ENCODE measurements at places on chromosomes 1 and 21. TPM values are rescaled to one million over a fixed set of nuclear protein-coding genes. Genes with fewer than 3 reads are reported as not detected.

DNA sequence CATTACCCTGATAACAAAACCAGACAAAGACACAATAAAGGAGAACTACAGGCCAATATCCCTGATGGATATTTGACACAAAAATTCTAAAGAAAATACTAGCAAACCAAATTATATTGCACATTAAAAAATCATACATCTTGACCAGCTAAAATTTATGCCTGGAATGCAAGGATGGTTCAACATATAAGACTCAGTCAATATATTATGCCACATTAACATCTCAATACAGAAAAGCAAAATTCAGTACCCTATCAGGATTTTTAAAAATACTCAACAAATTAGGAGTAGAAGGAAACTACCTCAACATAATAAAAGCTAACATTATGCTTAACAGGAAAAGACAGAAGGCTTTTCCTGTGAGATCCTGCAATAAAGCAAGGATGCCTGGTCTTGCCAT is 177.1 kb downstream of the MAGI3 start:
- no peaks in the 10 kb centered on the region for H3K4me1 ChIP-seq
- no peaks in the 10 kb centered on the region for H3K36me3 ChIP-seq
- no peak for DNase-seq
- H3K27me3 ChIP-seq, result no peaks in the 10 kb centered on the region

GRCh38 chr1:183039985-183040447 is 16.8 kb downstream of the LAMC1 start:
- H3K27me3 ChIP-seq, result no peaks in the 10 kb centered on the region
- H3K36me3 ChIP-seq, result no peaks in the 10 kb centered on the region
- H3K4me3 ChIP-seq, result no peak overlapping the region

The LCK gene
- 0.93 TPM for total RNA-seq

DNA sequence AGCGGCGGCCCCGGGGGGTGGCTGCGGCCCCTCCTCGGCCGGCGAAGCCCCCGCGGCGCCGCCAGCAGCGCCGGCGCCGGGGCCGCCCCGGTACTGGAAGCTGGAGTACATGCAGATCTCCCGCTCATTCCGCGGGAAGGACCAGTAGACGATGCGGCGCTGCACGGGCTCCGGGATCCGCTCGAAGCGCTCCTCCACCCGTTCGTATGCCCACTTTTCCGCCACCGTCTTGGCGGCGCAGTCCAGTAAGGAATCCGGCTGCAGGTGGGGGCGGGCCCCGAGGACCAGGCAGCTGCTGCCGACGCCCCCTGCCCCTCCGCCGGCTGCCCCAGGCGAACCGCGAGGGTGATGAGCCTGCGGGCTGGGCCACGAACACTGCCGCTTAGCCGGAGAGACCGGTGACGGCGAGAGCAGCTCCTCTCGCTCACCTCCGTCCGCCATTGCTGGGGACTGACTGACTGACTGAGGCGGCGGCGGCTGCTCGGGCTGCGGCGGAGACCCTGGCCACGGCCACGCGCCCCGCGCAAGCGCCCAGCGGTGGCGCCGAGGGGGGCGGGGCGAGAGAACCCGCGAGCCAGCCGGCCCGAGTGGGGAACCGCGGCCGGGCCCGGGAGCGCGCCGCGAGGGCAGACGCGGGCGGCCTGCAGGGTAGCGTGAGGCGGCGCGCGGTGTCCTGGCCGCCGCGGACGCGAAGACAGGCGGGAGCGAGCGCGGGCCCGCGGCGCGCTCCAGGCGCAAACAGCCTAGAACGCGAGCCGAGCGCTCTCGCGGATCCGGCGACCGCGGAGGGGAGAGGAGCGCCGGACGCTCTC is at the start of gene ZSWIM5:
Gene ZSWIM5, minus strand, starts transcription at position 696 of the 812 bp plus-strand sequence. Its CDS starts 255 bp downstream, at position 441.
- peak within 1 kb of the TSS; percentile 61 for H3K4me3 ChIP-seq
- DNase-seq, result peak; percentile 63
- no peaks in the 10 kb centered on the region for H3K27me3 ChIP-seq
- no peaks in the 10 kb centered on the region for H3K36me3 ChIP-seq

The TNFRSF18 gene
- not detected for total RNA-seq

GRCh38 chr1:155976062-155976912 is 2.1 kb downstream of the ARHGEF2 start:
- H3K27me3 ChIP-seq, result no peaks in the 10 kb centered on the region
- H3K27ac ChIP-seq, result peak overlapping the region; percentile 80
- H3K36me3 ChIP-seq, result no peaks in the 10 kb centered on the region
- peaks cover 24% of the 10 kb centered on the region for H3K4me1 ChIP-seq
- peak; percentile 80 for DNase-seq
- H3K4me3 ChIP-seq, result no peak overlapping the region

The BGLAP gene
- total RNA-seq, result 0.75 TPM

The ERICH3 gene
- total RNA-seq, result 0.08 TPM

GRCh38 chr1:159071970-159072582 is 4.5 kb downstream of the AIM2 start:
- H3K36me3 ChIP-seq, result no peaks in the 10 kb centered on the region
- no peak overlapping the region for H3K4me3 ChIP-seq
- no peaks in the 10 kb centered on the region for H3K4me1 ChIP-seq

The PRRX1 gene
- total RNA-seq, result 0.25 TPM

DNA sequence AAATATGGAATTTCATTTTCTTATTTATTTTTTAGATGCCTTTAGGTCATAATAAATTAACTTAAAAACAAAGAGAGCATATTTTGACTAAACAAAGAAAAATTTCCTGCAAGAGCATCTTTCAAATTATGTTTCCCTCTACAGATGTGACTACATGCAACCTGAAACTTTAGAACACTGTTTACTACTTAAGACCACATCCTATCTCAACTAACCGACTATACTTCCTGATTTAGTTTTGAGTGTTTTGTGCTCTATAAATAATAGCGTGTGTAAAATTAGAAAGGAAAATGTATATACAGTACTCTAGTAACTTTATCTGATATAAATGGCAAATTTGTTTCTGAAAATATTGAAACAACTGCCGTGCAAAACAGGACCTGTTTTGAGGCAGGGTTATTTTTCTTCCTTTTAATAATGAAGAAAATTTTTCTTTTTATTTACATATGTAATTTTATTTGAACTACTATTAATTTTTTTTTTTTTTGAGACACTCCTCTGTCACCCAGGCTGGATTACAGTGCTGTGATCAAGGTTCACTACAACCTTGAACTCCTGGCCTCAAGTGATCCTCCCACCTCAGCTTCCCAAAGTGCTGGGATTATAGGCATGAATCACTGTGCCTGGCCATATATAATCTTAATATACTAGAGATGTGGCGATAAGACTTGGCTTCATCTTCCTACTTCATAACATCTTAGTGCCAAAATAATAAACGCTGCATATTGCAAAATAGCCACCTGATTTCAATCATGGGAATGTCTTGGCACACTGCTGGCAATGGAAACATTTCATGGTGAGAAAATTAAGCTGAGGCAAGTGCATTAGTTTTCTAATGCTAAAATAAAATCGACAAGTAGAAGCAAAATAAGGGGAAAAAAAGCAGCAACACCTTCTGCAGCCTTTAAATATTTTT is 12.3 kb downstream of the ZRANB2 start:
- H3K4me3 ChIP-seq, result no peak overlapping the region
- peaks cover 80% of the 10 kb centered on the region for H3K36me3 ChIP-seq
- no peak overlapping the region for H3K27ac ChIP-seq
- no peak for DNase-seq

- no peaks in the 10 kb centered on the region for H3K4me1 ChIP-seq
- H3K27me3 ChIP-seq, result no peaks in the 10 kb centered on the region
- no peak overlapping the region for H3K4me3 ChIP-seq
- no peak overlapping the region for H3K27ac ChIP-seq
- no peaks in the 10 kb centered on the region for H3K36me3 ChIP-seq
These were observed 155.5 kb downstream of the OMA1 start for GRCh38 chr1:58391056-58391455.

GRCh38 chr1:156728599-156729462 is at the start of gene ISG20L2:
ISG20L2 (minus strand) TSS chr1:156728766; CDS start chr1:156727652, 1,114 bp downstream.
- peak within 1 kb of the TSS; percentile 99 for H3K4me3 ChIP-seq
- peaks cover 5% of the 10 kb centered on the region for H3K36me3 ChIP-seq
- no peaks in the 10 kb centered on the region for H3K27me3 ChIP-seq
- H3K4me1 ChIP-seq, result peaks cover 35% of the 10 kb centered on the region
- H3K27ac ChIP-seq, result peak within 1 kb of the TSS; percentile 89
- peak; percentile 89 for DNase-seq

The LCE2B gene
- total RNA-seq, result not detected

DNA sequence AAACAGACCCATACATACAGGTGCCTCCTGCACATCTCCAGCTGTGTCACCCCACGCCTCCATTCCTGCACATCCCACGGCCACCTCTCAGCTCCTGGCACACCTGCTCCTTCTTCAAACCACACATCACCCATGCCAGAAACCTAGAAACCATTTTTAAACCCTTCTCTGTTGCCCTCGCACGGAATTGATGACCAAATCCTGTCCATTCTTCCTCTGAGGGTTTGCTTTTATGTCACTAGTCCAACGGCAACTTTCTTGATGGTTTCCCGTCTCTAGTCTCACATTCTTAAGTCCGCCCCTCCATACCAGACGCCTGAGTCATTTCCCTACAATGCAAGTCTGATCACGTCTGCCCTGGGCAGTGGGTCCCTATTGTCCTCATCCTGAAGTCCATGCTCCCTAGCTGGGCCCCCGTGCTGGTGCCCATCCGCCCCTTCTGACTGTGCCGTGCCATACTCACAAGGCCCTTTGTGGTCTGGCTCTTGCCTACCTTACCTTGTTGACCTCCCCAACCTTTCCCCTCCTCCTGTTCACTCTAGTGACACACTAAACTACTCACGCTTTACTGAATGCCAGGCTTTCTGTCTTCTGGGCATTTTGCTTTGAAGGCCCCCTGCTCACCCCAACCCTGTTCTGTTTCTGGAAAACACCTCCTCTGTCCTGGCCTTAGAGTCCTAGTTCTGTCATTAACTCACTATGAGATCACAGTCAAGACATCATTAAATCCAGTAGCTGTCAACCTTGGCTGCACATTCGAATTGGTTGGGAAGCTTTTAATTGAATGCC is 17.6 kb downstream of the SLC2A1 start:
- H3K27ac ChIP-seq, result no peak overlapping the region
- DNase-seq, result no peak
- H3K27me3 ChIP-seq, result no peaks in the 10 kb centered on the region
- peaks cover 2% of the 10 kb centered on the region for H3K4me1 ChIP-seq
- H3K4me3 ChIP-seq, result no peak overlapping the region

DNA sequence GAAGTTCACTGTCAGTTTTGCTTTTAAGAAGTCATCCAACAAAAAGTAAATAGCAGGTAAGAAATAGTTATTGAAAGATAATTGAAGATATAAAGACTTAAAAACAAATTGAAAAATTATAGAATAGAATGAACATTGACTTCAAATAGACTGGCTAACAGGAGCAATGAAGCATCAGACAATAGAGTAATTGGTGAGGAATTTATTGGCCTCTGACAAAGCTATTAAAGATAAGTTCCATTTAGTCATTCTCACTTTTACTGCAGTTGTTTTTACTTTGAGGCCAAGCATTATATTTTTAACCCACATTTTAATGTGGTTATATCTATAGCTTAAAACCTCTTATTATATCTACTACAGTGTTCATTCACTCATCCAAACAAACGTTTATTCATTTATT is 228.8 kb upstream of the ADGRL2 start:
- H3K4me3 ChIP-seq, result no peak overlapping the region
- H3K4me1 ChIP-seq, result no peaks in the 10 kb centered on the region
- DNase-seq, result no peak

- no peak overlapping the region for H3K27ac ChIP-seq
- H3K4me1 ChIP-seq, result no peaks in the 10 kb centered on the region
- H3K36me3 ChIP-seq, result no peaks in the 10 kb centered on the region
- H3K4me3 ChIP-seq, result no peak overlapping the region
- DNase-seq, result no peak
- H3K27me3 ChIP-seq, result no peaks in the 10 kb centered on the region
These were observed 161.2 kb upstream of the NFIA start for GRCh38 chr1:60921175-60921574.

GRCh38 chr1:2451741-2452140 is 24.3 kb upstream of the PLCH2 start:
- H3K4me1 ChIP-seq, result no peaks in the 10 kb centered on the region
- H3K36me3 ChIP-seq, result no peaks in the 10 kb centered on the region
- no peak overlapping the region for H3K27ac ChIP-seq
- H3K4me3 ChIP-seq, result no peak overlapping the region
- no peak for DNase-seq

GRCh38 chr1:153734396-153735089 is 6.7 kb downstream of the INTS3 start:
- H3K36me3 ChIP-seq, result peaks cover 4% of the 10 kb centered on the region
- peaks cover 3% of the 10 kb centered on the region for H3K4me1 ChIP-seq
- no peaks in the 10 kb centered on the region for H3K27me3 ChIP-seq

The SLAMF1 gene
- total RNA-seq, result 1.1 TPM

DNA sequence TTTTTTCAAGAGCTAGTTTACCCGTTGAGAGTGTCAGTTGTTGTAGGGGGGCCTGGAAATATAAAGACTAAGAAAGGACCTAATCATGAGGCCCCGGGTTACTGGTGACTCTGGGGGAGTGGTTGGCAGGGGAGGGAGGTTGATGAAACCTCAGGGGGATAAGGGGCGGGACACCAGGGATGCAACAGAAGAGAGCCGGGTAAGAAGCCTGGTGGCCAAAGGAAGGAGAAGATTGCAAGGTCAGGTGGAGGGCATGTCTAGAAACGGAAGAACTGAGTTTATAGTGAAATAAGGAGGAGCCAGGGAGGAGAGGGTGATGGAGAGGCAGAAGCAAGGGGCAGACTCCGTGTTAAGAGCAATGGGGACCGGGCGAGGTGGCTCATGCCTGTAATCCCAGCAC is 12.5 kb upstream of the SPOCD1 start:
- H3K27me3 ChIP-seq, result no peaks in the 10 kb centered on the region
- DNase-seq, result no peak
- no peaks in the 10 kb centered on the region for H3K36me3 ChIP-seq
- H3K4me3 ChIP-seq, result no peak overlapping the region
- no peak overlapping the region for H3K27ac ChIP-seq
- no peaks in the 10 kb centered on the region for H3K4me1 ChIP-seq

DNA sequence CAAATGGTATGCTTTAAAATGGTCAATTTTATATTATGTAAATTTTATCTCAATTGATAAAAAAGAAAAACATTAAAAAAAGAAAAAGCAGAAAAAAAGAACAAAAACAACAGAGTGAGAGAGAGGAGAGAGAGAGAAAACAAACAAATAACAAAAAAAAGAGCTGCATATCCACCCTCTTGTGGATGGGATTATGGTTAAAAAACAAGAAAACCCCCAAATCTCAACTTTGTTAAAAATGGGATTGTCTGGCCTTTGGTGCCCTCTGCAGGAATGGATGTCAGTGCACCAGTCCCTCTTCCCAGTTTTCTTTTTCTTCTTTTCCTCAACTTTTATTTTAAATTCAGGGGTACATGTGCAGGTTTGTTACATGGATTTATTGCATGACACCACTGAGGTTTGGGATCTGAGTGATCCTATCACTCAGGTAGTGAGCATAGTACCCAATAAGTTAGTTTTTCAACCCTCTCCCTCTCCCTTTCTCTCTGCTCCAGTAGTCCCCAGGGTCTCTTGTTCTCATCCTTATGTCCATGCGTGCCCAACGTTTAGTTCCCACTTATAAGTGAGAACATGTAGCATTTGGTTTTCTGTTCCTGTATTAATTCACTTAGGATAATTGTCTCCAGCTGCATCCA is 28.1 kb downstream of the RNF187 start:
- H3K4me1 ChIP-seq, result no peaks in the 10 kb centered on the region
- H3K27ac ChIP-seq, result no peak overlapping the region
- peaks cover 7% of the 10 kb centered on the region for H3K27me3 ChIP-seq
- peak; percentile 61 for DNase-seq
- no peaks in the 10 kb centered on the region for H3K36me3 ChIP-seq

GRCh38 chr1:99305626-99306025 is 41.3 kb downstream of the PLPPR4 start:
- H3K36me3 ChIP-seq, result no peaks in the 10 kb centered on the region
- DNase-seq, result no peak
- H3K27me3 ChIP-seq, result no peaks in the 10 kb centered on the region
- H3K27ac ChIP-seq, result no peak overlapping the region

- no peak for DNase-seq
- no peaks in the 10 kb centered on the region for H3K4me1 ChIP-seq
- no peaks in the 10 kb centered on the region for H3K36me3 ChIP-seq
- no peak within 1 kb of the TSS for H3K4me3 ChIP-seq
These were observed at the start of gene LEFTY2 for GRCh38 chr1:225941187-225941941. LEFTY2 (minus strand) TSS chr1:225941220; CDS start chr1:225941140, 80 bp downstream.
